H1 (cell line): ENCODE measurements at places on chromosomes 13 and 19. TPM values are rescaled to one million over a fixed set of nuclear protein-coding genes. Genes with fewer than 3 reads are reported as not detected.

- no peaks in the 10 kb centered on the region; the same call in 1 of the 2 replicates for H3K4me1 ChIP-seq
- H3K27ac ChIP-seq, result no peak overlapping the region
- H3K36me3 ChIP-seq, result peaks cover 4% of the 10 kb centered on the region; the same call in 1 of the 2 replicates
- DNase-seq, result no peak
These were observed 59.4 kb downstream of the TSC22D1 start for GRCh38 chr13:44516771-44517170.

Gene ADPRHL1
- total RNA-seq, result 1.7 and 2.0 TPM in 2 replicates

DNA sequence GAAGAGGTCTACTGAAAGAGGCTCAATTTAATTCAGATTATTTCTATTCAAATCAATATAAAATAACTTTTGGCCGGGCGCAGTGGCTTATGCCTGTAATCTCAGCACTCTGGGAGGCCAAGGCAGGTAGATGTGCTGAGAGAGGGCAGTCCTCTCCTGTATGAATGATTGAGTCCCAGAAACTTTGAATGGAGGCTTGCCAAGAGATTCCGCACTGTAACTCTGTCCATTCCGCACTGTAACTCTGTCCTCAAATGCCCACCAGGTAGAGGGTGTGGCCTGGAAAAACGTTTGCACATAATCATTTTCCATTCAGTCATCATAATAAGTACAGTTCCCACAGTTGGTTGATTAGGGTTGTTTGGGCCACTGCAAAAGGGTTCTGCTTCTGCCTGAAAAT lies 274.7 kb upstream of the SOX21 start:
- peaks cover 5% of the 10 kb centered on the region; the same call in 1 of the 2 replicates for H3K4me1 ChIP-seq
- DNase-seq, result no peak
- H3K36me3 ChIP-seq, result no peaks in the 10 kb centered on the region
- no peaks in the 10 kb centered on the region for H3K27me3 ChIP-seq
- no peak overlapping the region for H3K27ac ChIP-seq

DNA sequence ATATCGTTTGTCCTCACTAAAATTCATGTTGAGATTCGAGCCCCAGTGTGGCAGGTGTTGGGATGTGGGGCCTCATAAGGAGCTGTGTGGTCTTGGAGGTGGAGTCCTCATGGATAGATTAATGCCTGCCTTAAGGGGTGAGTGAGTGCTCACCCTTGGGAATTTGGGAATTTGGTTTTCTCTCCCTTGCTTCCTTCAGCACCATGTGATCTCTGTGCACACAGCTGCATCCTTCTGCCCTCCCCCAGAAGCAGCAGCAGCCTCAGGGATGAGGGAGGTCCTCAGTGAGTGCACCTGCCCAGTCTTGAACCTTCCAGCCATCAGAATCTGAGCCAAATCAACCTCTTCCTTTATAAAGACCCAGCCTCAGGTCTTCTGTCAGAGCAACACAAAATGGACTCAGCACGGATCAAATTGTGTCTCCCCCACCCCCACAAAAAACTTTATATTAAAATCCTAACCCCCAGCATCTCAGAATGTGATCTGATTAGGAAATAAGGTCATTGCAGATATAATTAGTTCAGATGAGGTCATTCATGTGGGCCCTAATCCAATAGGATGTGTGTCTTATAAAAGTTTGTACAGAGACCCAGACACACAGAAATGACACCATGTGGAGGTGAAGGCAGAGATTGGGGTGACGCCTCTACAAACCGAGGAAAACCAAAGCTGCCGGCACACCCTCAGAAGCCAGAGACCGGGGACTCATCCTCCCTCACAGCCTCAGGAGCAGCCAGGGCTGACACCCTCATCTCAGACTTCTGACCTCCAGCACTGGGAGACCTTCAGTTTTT lies 12.9 kb downstream of the CYTH2 start:
- H3K27me3 ChIP-seq, result no peaks in the 10 kb centered on the region; the same call in 1 of the 2 replicates
- H3K4me3 ChIP-seq, result no peak overlapping the region
- no peak overlapping the region for H3K27ac ChIP-seq
- H3K4me1 ChIP-seq, result no peaks in the 10 kb centered on the region
- no peaks in the 10 kb centered on the region; the same call in 1 of the 2 replicates for H3K36me3 ChIP-seq
- DNase-seq, result no peak

Gene CDC37
- total RNA-seq, result 162 and 164 TPM in 2 replicates

GRCh38 chr13:67769987-67770341 lies 539.8 kb upstream of the PCDH9 start:
- H3K36me3 ChIP-seq, result no peaks in the 10 kb centered on the region
- no peaks in the 10 kb centered on the region for H3K4me1 ChIP-seq
- no peaks in the 10 kb centered on the region for H3K27me3 ChIP-seq
- DNase-seq, result no peak
- H3K4me3 ChIP-seq, result no peak overlapping the region
- H3K27ac ChIP-seq, result no peak overlapping the region

Gene SYNGR4
- total RNA-seq, result 1.1 TPM in 1 of 2 replicates, not detected in the other

DNA sequence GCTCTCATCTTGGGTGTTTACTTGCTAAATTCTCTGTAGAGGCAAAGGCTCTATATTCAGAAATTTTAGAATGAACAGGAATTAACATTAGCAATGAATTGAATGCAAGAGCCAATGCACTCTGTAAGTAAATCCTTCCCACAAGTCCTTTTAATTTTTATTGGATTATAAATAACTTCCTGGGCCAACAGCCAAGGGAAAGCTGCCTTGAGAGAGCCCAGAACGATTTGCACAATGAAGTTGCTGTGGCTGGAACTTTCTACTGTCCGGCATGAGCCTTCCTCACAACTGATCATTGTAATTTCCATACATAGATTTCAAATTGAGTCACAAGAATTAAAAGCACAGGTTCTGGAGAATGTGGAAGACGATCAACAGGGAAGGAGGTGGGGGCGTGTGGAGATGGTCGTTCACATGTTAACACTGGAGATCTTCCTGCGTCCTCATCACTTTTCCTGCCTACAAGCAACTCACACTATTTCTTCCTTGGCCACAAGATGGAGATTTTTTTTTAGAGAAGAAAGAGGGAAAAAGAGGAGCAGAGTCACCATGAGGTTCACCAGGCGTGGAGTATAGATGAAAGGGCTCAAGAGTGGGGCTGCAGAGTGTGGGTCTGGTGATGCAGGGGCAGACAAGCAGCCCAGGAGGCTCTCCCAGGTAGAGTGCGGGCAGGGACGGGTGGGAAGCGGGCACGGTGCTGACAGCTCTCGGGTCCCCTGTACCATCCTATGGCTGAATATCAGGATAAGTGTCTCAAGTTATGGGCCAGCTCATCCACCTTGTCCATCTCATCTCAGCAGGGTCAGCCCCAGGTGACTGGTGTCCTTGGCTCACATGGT lies 110.7 kb downstream of the SOX1 start:
- H3K27ac ChIP-seq, result no peak overlapping the region
- no peak for DNase-seq
- H3K4me1 ChIP-seq, result no peaks in the 10 kb centered on the region
- H3K4me3 ChIP-seq, result no peak overlapping the region

Gene FUT1
- total RNA-seq, result 12.2 and 12.9 TPM in 2 replicates

GRCh38 chr13:103272770-103273169 lies 206.6 kb upstream of the SLC10A2 start:
- H3K27ac ChIP-seq, result no peak overlapping the region
- no peaks in the 10 kb centered on the region for H3K36me3 ChIP-seq
- DNase-seq, result no peak
- H3K4me3 ChIP-seq, result no peak overlapping the region
- H3K4me1 ChIP-seq, result no peaks in the 10 kb centered on the region

GRCh38 chr13:31045286-31046081 lies 113.0 kb downstream of the TEX26 start:
- peaks cover 4% of the 10 kb centered on the region for H3K4me1 ChIP-seq
- no peak overlapping the region for H3K27ac ChIP-seq
- no peaks in the 10 kb centered on the region for H3K27me3 ChIP-seq
- no peaks in the 10 kb centered on the region for H3K36me3 ChIP-seq
